ENCODE measurements at places on chromosomes 2 and 18.

DNA sequence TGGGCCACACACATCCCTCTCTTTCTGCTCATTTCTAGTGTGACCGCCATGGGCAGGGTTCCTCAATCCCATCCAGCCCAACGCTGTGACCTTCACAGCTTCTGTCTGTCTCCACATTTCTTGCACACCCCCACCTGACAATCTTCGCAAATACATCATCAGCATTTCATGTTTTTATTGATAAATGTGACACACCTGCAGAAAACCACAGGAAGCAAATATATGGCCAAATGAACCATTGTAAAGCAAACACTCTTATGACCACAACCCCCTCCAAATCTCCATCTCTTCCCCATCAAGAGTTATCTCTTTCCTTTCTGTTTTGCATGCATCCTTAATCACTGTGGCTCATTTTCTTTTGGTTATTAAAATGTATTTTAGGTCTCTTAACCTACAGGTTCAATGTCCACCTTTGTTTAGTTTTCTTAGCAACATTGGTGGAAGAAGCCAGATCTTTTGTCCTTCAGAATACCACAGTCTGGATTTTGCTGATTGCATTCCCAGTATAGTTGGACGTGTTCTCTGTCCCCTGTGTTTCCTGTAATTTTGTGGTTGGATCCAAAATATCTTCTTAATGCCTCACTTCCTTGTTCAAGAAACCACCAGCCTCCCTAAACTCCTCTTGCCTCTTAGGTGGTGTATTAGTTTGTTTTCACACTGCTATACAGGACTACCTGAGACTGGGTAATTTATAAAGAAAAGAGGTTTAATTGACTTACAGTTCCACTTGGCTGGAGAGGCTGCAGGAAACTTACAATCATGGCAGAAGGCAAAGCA is 9.8 kb upstream of the NCK2 start:
- DNase-seq = no peak

DNA sequence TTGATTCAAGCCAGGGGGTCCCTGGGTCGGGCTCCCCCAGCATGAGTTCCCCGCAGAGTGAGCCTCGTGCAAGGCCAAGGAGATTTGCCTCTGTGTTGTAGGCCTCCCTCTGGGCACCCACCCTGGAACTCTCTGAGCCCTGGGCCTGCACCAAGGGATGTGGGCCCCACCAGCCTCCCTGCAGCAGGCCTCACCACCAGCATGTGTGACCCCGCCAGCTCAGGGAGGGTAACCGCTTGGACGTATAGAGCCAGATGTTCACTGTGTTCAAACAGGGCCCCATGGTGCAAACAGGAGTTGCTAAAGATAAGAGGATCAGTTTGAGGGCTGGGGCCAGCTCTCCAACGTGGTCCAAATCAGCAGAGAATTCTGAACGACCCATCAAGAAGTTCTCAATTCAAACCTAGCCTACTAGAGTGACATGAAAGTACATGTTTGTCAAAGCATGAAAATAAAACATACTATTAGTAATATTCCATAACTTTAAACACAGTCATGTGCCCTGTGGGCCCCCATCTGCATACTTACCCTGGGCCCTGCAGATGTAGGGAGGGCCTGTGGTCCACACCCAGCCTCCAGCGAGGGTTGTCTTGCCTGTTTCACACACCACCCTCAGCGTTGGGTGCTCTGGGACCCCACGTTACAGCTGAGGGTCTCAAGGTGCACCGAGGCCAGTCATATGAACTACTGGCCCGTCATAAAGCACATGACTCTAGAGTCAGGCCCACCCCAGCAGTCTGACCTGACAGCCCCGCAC is 5.5 kb upstream of the TUBB6 start:
- DNase-seq = no peak

GRCh38 chr18:24076950-24077349 is 61.9 kb upstream of the CABYR start:
- no peak for DNase-seq

DNA sequence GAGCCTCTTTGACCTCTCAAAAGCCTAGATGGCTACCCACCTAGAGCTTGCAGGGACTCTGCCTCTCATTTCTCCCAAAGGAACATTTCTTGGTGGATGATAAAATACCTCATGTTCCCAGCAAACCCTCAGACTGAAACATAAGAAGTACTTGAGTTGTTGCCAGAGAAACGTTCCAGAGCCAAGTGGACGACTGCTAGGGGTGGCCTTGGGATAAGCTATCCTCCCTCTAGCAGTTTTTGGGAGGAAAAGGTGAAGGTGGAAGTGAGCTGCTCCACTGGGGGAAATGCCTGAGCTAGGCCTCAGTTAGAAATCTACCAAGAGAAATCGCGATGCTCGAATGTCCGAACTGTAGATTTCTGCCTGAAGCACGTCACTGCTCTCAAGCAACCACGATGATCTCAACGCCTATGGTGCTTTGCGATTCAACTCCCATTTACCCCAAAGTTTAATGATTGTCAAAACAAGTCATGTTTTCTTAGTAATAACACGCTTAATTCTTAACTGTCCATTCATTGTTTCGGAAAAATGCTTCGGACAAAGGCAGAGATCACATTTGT is 91.5 kb downstream of the CCBE1 start:
- DNase-seq = no peak

DNA sequence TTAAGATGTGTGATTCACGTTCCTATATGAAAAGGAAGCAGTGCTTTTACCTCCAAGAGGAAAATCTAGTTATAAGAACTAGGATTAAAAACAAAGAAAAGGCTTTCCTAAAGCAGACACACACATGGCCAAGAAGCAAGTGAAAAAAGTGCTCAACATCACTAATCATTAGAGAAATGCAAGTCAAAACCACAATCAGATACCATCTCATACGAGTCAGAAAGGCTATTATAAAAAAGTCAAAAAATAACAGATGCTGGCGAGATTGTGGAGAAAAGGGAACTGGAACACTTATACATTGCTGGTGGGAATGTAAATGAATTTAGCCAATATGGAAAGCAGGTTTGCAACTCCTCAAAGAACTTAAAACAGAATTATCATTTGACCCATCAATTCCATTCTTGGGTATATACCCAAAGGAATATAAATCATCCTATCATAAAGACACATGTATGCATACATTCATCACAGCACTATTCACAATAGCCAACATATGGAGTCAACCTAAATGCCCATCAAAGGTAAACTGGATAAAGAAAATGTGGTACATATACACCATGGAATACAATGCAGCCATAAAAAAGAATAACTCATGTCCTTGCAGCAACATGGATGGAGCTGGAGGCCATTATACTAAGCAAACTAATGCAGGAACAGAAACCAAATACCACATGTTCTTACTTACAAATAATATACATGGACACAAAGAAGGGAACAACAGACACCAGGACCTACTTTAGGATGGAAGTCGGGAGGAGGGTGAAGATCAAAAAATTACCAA is 285.3 kb downstream of the RAD51AP2 start:
- no peak for DNase-seq

- no peak for DNase-seq
Measured at GRCh38 chr2:74552914-74553811, 579 bp downstream of the LOXL3 start.

DNA sequence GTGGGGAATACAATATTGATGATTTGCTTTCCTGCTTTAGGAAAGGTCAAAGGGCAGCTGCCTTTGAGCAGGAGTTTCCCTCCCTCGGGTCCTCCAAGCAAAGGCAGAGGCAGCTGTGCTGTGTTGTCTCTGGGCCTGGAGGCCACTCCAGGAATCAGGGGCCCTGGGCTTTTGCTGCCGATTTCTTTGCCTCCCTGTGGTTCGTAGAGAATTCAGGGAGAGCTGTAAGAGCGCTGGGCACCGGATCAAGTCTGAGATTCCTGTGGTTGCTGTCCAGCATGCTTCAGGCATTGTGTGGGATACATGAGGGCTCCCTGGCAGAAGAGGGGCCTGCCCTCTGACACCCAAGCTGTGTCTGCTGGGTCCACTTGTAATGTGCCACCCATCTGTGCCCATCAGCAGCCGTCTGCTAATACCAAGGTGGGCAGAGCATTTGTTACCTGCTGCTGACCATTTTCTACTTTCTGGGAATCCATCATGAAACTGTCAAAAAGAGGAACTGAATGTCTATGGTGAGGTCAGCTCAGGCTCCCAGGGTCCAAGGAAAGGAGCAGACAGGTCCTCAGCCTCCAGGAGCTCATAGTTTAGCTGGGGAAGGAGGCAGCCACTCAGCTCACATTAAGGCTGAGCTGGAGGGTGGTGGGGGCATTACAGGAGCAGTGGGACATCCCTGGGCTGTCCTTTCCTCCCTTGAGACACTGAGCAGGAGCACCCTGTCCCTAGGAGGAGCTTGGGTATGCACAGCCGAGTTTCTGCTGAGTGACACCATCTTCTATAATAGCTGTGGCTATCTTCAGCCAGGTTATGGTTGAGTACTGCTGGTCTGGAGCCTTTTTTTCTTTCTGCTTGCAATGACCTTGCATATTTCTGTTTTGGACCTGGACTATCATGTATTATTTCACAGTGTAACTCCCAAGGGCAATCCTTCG is 68.5 kb downstream of the CTIF start:
- DNase-seq = no peak

DNA sequence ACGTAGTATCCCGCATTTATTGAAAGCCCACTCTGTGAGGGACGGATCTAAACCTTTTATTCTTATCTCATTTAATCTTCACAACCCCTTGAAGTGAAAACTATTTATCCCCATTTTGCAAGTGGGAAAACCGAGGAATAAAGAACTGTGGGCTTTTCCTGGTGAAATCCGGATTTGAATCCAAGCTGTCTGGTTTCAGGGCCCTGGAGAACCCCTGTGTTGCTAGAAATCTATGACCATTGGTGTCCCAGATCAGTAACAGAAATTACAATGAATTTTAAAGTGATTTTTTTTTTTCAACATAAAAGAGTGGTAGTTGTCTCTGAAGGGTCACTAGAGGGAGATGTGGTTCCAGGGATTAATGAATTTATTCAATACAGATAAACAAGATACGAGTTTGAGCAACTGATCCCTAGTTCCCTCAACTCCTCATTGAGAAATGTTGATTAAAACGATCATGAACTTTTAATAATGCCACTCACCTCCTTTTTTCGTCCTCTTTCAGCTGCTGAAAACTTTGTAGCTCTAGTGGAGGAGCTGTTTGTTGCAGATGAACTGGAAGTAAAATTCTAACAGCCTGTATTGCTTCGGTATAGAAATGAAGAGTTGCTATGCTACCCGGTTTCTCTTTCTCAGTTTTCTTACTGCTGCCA is 940 bp downstream of the XRCC5 start:
- no peak for DNase-seq
